ENCODE measurements at places on chromosomes 3 and 15.
A peak's percentile ranks its signal among the peaks of the same experiment; 100 is the strongest.

GRCh38 chr3:43858294-43858701 is 167.6 kb downstream of the ABHD5 start:
- no peak for DNase-seq

GRCh38 chr3:79968418-79968817 is 200.6 kb upstream of the ROBO1 start:
- no peak for DNase-seq

DNA sequence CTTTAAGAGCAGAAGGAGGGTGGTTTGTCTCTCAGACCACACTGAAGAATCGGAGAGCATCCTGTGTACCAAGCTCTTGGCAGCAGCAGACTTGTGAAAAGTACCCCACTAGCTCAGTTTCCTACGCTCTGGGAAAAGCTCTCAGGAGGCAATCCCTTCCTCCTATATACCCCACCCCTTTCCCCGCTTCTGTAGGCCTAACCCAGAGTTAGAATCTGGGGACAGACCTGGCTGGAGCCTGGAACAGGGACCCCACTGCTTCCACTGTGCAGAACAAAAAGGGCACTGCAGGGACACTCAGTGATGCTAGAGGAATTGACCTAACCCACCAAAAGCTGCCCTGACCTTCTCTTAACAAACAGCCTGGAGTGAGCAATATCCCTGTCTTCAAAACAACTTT is 70.0 kb upstream of the CCDC39 start:
- DNase-seq = no peak

DNA sequence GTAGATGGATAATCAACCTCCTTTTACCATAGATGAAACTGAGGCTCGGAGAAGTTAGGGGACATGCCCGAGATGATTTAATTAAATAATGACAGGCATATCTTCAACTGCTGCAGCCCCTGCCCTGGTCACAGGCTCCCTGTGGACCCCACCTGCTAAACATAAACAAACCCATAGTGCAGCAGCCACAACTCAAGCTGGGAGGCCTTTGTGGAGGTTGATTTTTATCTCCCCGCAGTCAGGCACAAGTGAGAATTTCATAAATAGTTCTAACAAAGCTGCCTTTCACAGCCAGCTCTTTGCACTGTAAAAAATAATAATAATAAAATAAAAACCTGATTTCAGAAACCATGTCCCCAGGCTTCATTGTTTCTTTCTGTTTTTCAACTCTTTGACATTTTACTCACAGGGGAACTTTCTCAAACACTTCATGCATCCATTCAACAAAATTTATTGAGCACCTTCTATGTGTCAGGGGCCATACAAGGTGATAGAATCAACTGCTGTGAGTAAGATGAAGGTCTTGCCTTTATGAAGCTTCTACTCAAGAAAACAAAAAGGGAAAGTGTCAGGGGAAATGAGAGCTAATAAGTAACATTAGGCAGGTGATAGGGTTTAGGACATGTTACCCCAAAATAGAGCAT is 393.6 kb upstream of the PROK2 start:
- DNase-seq = no peak

- no peak for DNase-seq
These were observed 54.1 kb downstream of the RORA start for GRCh38 chr15:61175024-61175423.

GRCh38 chr3:62493109-62493801 is 119.9 kb upstream of the FEZF2 start:
- no peak for DNase-seq

GRCh38 chr3:23072693-23073092 is 130.4 kb upstream of the UBE2E2 start:
- DNase-seq = no peak

GRCh38 chr15:42456531-42456930 is 34.4 kb downstream of the ZNF106 start:
- DNase-seq = no peak

DNA sequence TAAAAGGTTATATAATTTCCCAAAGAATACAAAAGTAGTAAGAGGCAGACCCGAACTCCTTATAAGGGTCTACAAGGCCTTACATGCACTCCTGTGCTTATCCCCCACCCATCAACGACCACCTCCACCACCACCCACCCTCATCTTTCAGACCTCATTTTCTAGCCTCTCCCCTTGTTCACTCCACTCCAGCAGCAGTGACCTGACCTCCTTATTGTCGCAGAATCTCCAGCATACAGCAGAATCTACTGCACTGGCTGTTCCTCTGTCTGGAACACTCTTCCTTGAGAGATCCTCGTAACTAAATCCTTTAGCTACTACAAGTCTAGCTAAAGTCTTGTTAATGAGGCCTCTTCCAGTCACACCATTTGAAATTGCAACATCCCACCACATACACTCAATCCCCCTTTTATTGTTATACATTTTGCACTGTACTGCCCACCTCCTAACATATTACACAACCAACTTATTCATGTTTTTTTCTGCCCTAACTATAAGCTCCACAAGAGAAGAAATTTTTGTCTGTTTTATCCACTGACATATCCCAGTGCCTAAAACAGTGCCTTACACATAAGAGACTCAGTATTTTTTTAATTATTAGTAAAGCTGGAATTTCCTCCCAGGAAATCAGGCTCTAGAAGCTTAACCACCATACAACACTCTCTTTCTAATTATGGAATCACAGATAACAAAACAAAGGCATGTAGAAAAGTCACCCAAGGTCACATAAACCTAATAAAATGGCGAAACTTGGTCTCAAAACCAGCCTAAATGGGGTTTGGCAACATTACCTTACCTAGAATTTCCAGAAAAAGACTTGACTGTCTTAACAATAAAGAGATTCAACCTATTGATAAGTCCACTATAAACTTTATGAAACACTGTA is 40.2 kb downstream of the ZNF148 start:
- DNase-seq = no peak

- DNase-seq = peak; percentile 64
These were observed 63.9 kb downstream of the IQSEC1 start for GRCh38 chr3:13009132-13009945.

GRCh38 chr3:195895078-195895860 is 13.1 kb downstream of the TNK2 start:
- DNase-seq = peak; percentile 82

DNA sequence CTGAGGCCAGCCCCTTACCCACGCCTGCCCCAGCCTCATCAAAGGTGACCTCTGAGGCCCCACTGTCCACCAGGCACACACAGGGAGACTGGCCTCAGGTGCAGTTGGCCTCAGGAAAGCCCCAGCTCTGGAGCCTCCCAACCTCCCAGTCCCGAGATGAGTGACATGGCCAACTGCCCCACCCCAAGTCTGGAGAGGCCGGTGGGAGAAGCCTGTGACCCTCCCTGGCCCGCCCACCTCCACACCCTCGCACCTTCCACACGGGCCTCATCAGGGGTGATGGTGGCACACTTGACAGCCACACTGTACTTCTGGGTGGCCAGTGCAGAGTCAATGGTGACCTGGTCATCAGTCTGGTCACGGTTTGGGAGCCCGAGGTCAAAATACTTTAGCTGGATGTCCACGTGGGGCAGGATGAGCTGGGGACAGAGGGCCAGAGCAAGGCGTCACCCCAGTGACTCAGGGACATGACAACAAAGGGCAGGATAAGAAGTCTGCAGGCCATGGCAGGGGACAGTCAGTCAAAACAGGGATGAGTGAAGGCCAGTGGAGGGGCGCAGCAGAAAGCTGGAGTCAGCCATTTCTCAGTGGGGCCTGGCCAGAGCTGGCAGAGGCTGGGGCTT is 11.9 kb downstream of the IDH2 start:
- DNase-seq = no peak

DNA sequence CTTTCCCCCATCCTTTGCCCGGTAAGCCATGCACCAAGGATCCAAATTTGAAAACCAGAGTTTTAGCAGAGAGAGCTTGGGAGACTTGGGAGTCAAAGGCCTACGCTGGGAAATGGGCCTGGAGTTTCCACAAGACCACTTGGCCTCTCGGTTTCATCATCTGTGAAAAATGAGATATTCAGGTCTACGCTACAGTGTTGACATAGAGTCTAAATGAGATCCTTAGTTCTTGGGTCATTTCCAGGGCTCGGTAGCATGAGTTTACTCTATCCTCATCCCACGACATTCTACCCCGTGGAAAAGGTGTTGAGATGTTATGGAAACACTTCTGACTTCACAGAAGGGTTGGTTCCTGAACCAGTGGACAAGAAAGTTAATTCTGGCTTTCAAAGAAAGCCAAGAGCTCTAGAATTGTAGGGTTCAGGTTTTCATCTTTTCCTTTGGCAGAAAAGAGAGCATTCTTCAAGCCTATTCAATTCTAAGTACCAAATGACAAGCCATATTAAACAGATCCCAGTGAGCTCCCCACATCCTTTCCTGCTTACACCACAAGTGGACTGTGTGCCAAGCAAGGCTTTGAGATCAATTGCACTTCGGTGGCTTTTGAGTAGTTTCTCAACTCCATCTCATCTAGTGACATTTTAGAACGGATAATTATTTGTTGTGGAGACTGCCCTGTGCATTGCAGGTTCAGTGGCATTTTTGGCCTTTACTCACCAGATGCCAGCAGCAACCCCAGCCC is 219.7 kb downstream of the SLCO3A1 start:
- no peak for DNase-seq

DNA sequence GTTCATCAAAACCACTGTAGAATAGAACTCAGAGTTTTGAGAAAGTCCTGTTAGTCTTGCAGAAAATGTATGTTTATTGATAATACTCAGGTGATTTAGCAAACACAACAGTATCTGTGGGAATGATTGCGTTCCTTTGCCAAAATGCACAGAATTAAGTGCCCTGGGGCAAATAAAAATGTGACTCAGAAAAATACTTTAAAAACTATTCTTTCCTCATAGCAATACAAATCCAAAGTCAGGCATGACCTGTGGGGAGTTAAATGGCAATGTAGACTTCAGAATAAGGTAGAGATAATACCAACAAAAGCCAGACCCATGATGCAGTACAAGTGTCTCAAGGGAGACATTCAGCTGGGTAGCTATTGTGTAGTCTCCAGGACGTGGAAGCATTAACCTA is 72.3 kb upstream of the SNTN start:
- no peak for DNase-seq

DNA sequence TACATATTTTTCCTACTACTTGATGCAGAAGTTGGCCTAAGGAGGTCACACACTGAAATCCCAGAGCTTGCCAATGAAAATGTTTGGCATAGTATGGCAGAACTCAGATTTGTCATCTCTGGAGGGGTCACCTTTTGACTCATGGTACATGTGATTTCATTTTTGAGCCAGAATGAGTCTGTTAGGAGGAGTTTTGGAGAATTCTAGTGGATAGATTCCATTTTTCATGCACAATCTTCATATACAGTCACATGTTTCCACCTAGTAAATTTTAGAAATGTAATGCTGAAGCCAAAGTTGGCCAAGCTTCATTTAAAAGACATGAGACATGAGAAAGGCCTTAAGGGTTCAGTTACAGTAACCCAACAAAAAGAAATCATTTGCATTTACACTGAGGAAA is 97.8 kb upstream of the IGSF10 start:
- DNase-seq = no peak
